ENCODE measurements at places on chromosomes 11 and 22. TPM values are rescaled to one million over a fixed set of nuclear protein-coding genes. Genes with fewer than 3 reads are reported as not detected.
A peak's percentile ranks its signal among the peaks of the same experiment; 100 is the strongest.

DNA sequence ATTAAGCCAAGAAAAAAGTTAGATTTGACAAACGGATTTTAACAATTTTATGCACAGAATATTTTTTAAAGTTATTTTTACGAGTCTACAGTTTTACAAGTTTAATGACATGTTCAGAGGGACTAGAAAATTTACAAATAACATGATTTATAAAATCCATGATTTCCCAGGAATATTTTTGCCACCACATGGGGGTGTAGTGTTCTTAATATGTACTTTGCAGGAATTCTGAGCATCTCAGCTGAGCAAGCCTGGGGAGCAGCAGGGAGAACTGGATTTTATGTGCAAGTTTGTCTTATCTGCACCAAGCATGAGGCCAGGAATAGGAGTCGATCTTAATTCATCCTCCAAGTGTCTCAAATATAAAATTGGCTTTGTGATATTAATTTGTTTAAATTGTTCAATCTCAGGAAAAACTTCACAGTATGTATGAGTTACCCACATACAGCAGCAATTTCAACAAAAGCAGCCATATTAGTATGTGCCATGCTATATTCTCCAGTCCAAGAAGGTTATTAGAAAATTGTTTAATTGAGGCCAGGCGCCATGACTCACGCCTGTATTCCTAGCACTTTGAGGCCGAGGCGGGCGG, 826.3 kb downstream of the DLG2 start:
- H3K27ac ChIP-seq = no peak overlapping the region
- H3K4me3 ChIP-seq = no peak overlapping the region

- H3K27me3 ChIP-seq = no peaks in the 10 kb centered on the region
- no peak for DNase-seq
- no peak overlapping the region for H3K27ac ChIP-seq
Measured at GRCh38 chr22:38802671-38803121, 8.8 kb upstream of the DNAL4 start.

GRCh38 chr11:126140926-126141280, 70.5 kb downstream of the RPUSD4 start:
- peak overlapping the region; percentile 63 for H3K27ac ChIP-seq
- no peaks in the 10 kb centered on the region for H3K36me3 ChIP-seq
- no peaks in the 10 kb centered on the region for H3K27me3 ChIP-seq
- no peaks in the 10 kb centered on the region for H3K4me1 ChIP-seq

GRCh38 chr11:88337987-88338668, 592 bp upstream of the CTSC start:
- peak overlapping the region; percentile 86 for H3K27ac ChIP-seq
- H3K27me3 ChIP-seq = no peaks in the 10 kb centered on the region
- peak overlapping the region; percentile 59 for H3K4me3 ChIP-seq

DNA sequence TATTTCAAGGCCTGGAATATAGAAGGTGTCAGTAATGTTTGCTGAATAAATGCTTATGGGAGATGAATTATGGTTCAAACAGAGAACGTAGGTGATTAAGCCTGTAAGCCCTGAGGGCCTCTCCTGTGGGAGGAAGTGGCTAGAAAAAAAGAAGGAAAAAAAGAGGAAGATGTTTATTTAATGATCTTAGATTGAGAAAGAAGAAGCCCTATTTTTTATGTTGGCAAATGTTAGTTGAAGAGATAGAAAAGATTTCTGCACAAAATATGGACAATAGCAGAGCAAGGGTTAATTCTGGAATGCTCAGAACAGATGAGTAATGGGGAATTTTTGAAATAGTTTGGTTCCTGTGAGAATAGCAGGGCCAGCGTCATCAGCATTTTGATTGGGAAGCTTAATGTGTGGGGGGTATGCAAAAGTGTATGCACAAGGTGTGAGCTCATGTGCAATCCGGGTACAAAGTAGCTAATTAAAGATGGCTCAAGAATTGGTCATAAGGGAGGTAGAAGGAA, 95.7 kb downstream of the TEAD1 start:
- no peaks in the 10 kb centered on the region for H3K4me1 ChIP-seq
- no peak for DNase-seq
- no peak overlapping the region for H3K27ac ChIP-seq
- no peak overlapping the region for H3K4me3 ChIP-seq
- no peaks in the 10 kb centered on the region for H3K36me3 ChIP-seq

GRCh38 chr11:9386901-9387300, 2.4 kb downstream of the IPO7 start:
- no peak overlapping the region for H3K4me3 ChIP-seq
- H3K27ac ChIP-seq = no peak overlapping the region
- no peak for DNase-seq

DNA sequence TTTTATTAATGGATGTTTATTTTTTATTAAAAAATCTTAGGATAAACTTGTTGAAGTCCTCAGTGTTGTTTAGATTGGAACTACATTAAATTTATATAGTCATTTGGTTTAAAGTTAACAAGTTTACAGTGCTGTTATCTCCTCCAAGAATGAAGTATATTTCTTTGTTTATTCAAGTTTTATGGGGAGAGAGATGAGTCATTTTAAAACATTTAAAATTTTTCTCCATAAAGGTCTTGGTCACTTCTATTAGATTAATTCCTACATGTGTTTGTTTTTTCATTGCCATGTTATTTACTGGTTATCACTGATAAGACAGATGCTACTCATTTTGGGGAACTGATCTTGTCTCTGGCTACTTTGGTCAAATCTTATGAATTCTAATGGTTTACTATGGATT, 429.6 kb downstream of the METTL15 start:
- H3K27ac ChIP-seq = no peak overlapping the region
- no peak for DNase-seq
- no peaks in the 10 kb centered on the region for H3K27me3 ChIP-seq
- no peaks in the 10 kb centered on the region for H3K36me3 ChIP-seq

DNA sequence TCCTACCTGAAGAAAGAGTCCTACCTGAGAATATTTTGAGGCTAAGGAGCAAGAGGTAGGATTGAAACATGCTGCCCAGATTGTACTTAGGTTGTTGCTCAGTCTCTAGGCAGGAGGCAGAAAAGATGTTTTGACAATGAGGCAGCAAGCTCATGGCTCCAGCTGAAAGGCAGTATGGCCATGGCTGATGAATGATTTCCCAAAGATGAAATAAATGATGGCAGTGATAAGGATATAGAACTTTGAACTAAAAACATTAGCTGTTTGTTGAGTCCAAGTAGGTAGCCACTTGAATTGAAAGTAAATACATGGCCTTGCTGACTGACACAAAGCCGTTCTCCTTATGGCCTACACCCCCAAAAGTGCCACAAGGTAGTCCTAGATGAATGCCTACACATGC, 6.8 kb upstream of the NEU3 start:
- DNase-seq = no peak
- no peaks in the 10 kb centered on the region for H3K36me3 ChIP-seq
- no peaks in the 10 kb centered on the region for H3K27me3 ChIP-seq
- H3K4me3 ChIP-seq = no peak overlapping the region
- H3K4me1 ChIP-seq = no peaks in the 10 kb centered on the region
- no peak overlapping the region for H3K27ac ChIP-seq

DNA sequence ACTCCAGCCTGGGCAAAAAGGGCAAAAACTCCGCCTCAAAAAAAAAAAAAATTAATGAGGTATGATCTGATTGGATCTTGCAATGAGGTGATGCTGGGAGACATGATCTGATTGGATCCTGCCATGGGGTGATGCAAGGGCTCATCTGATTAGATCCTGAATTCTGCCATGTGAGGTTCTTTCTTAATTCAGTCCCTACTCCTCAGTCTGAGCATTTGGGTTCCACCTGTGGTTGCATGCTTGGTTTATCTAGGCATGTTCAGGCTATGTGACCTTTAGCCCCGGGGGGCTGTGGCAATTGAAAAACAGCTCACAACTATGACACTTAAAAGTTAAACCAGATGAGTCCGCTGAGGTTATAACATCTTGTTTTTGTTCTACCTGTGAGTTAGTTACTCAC, 4.8 kb upstream of the TRIM6 start:
- no peaks in the 10 kb centered on the region for H3K27me3 ChIP-seq
- no peaks in the 10 kb centered on the region for H3K4me1 ChIP-seq
- no peaks in the 10 kb centered on the region for H3K36me3 ChIP-seq
- DNase-seq = no peak

GRCh38 chr11:27158456-27159334, 118.1 kb downstream of the BBOX1 start:
- no peak for DNase-seq
- H3K4me3 ChIP-seq = no peak overlapping the region
- no peak overlapping the region for H3K27ac ChIP-seq
- peaks cover 5% of the 10 kb centered on the region for H3K27me3 ChIP-seq

The RASSF7 gene
- total RNA-seq = 156 TPM

The LIN7C gene
- 41.2 TPM for total RNA-seq

The LUZP2 gene
- not detected for total RNA-seq

The GUCY1A2 gene
- total RNA-seq = 0.67 TPM

The MS4A14 gene
- total RNA-seq = 4.7 TPM

The TIMM10 gene
- 39.6 TPM for total RNA-seq

Measured in Peyer's patch (tissue), 4 donors.